Stimulated activated CD8-positive, alpha-beta memory T cell treated with anti-CD3 and anti-CD28 coated beads, Interleukin-4, amount 100 ng/mL, for 4 hours (primary cell): ENCODE measurements at places on chromosomes 2 and 18.

- DNase-seq: no peak
These were observed 3.0 kb upstream of the MARCHF4 start for GRCh38 chr2:216375286-216375685.

- no peak for DNase-seq
These were observed 219.6 kb downstream of the LTBP1 start for GRCh38 chr2:33166287-33166881.

DNA sequence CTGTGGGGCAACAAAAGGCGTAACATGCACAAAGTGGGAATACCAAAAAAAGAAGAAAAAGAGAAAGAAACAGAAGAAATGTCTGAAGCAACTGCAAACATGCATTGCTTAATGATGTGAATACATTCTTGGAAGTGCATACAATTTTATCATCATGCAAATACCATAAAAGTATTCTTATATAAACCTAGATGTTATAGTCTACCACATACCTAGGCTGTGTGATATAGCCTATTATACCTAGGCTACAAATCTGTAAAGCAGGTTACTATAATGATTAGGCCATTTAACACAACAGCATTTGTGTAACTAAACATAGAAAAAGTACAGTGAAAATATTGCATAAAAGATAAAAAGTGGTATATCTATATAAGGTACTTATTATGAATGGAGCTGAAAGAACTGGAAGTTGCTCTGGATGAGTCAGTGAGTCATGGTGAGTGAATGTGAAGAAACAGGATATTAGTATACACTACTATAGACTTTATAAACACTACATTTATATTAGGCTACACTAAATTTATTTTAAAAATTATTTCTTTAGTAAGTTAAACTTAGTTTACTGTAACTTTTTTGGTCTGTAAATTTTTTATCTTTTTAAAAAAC is 319.4 kb upstream of the KCNH7 start:
- DNase-seq: no peak

GRCh38 chr2:219906114-219907010 is 278.9 kb downstream of the SLC4A3 start:
- no peak for DNase-seq

DNA sequence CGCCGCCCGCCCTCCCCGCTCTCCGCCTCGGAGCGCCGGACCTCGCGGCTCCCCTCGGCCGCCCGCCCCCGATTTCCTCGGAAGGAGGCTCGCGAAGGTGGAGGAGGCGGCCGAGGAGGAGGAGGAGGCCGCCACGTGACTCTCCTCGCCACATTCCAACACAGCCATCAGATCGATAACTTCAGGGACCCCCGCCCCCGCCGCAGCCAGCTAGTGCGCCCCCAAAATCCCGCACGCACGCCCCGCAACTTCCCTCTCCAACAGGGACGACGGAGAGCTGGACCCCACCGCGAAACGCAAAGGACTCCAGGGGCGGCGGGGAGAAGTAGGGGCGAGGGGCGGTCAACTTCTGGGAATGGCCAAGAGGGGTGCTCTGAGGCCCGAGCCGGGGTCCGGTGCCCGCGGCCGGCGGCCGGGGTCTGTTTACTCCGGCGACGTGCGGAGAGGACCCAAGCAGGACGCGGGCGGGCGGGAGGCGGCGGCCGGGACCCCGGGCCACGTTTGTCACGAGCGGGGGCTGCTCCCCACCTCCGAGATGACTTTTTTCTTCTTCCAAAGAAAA is 2.0 kb downstream of the ZNF521 start:
- no peak for DNase-seq

DNA sequence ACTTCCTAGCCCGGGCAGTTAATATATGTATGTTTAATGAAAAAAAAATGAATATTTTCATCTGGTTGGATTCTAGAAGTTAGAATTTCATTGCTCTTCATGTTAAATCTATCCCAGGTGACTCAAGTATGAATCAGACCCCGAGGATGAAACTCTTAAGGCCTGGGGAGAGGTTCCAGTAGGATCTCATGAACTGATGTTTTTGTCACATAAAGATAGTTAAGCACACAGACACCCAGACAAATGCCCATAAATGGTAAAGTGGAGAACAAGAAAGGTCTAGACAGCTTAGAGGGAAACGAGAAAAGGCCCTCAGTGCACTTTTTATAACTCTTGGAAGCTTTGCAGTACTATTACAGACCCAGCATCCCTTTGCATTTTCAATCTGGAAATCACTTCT is 114.1 kb downstream of the RIF1 start:
- DNase-seq: no peak

GRCh38 chr2:234839285-234839684 is 112.5 kb upstream of the SH3BP4 start:
- DNase-seq: no peak

- DNase-seq: no peak
These were observed 20.9 kb downstream of the NEB start for GRCh38 chr2:151713291-151713903.

DNA sequence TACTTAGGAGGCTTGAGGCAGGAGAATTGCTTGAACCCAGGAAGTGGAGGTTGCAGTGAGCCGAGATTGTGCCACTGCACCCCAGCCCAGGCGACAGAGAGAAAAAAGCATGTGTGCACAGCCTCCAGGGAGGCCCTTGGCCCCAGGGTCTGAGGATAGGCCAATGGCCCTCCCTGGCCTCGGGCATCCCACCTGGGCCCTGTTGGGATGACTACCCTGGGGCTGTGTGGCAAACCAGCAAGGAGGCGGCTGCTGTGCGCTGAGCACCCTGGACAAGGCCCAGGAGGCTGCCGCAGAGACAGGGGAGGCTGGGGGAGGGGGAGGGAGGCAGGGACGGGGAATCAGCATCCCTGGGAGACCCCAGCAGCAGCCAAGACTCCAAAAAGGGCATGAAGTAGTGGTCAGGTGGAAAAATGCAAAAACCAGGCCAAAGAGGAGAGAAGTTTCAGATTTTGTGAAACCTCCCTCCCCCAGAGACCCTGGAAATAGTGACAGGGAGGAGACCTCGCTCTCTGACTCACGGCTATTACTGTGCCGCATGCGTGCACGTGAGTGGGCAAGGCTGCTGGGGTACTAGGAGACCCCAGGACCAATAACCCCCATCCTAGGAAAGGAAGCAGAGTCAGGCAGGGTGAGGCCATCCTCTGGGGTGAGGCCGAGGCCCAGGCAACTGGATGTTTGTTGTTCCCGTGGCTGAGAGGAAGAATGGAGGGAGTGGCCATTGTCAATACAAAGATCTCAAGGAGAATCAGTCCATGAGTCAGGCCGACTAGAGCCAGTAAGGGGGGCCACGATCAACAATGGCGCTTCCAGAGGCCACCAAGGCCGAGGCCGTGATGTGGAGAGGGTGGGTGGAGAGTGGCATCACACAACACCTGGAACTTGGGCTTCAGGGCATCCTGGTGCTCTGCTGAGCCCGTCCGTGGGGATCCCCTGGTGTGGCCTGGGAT is 16.0 kb upstream of the B3GNT7 start:
- no peak for DNase-seq

DNA sequence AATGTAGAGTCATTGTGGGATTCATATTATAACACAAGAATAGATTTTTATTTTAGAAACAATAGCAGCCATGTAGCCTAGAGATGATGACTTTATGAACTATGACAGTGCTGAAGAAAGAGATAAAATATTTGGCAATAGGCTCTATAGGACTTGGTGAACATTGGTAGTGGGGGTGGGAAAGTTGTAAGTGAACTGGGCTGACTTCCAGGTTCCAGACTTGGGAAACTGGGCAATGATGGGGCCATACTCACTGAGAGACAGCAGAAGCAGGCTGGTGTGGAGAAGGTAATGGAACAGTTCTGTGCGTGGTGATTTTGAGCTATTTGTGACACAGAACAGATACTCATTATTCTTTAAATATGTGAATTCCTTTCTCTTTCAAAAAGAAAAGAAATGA is 470.3 kb upstream of the HNRNPA3 start:
- DNase-seq: no peak

GRCh38 chr2:112321375-112322320 is 46.3 kb downstream of the ZC3H6 start:
- DNase-seq: no peak

DNA sequence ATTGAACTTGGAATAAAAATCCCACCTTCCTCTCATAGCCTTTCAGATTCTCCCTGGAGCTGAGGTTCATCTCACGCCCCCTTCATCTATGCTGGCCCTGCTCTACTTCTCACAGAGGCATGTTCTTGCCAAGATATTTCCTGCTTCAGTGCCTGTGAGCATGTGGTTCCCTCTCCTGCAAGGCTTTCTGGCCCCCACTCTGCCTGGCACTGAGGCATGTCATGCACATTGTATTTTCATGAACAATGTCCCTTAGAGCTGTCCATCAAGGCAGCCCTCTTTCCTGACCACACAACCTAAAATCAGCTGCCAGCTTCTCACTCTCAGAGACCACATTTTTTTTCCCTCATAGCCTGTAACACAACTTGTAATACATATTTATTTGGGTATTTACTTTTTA is 18.0 kb upstream of the HK2 start:
- DNase-seq: no peak

GRCh38 chr2:241809383-241810306 is 652 bp downstream of the NEU4 start:
- DNase-seq: no peak

- no peak for DNase-seq
These were observed 2.4 kb downstream of the TRABD2A start for GRCh38 chr2:84878459-84878858.

DNA sequence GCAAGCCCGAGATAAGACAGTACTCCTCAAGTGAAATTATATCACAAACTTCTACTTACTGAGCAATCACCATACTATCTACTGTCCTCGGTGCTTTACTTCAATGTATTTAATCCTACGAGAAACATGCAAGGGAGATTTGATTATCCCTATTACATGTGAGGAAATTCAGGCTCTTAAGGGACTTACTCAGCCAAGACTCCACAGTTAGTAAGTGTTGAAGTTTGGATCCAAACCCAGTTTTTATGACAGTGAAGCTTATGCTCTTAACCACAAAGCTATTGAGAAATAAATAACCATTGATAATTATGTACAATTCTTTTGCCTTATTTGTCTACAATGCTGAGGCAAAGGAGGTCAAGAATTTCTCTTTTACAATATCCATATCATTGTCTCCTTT is 672.9 kb upstream of the ACVR2A start:
- no peak for DNase-seq

GRCh38 chr18:44701227-44701626 is 20.5 kb downstream of the SETBP1 start:
- no peak for DNase-seq

GRCh38 chr2:176813621-176814049 is 399.0 kb upstream of the HNRNPA3 start:
- no peak for DNase-seq

GRCh38 chr2:102028470-102028869 is 36.7 kb downstream of the IL1R2 start:
- DNase-seq: no peak

DNA sequence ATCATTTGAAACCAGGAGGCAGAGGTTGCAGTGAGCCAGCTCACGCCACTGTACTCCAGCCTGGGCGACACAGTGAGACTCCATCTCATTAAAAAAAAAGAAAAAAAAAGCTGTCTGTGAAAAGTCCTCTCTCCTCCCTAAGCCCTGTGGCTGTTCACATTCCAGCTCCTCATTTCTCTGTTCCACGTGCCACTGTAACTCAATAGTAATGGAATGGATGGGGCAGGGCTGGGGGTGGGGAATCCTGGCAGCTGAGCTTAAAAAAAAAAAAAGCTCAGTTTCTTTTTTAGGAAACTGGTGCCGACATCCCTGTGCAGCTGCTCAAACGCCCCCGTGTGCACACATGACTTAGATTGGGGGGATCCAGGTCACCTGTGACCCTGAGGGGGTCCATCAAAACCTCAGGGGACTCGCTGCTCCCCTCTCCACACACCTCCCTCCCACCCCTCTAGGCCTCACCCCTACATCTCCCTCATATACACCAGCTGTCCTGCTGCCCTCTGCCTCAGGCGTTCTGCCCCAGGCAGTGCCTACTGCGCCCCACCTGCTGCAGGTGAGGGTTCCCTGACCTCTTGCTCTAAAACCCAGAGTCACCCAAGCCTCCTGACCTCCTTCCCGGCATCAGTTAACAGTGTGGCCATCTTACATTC is 255.4 kb downstream of the AGAP1 start:
- no peak for DNase-seq

DNA sequence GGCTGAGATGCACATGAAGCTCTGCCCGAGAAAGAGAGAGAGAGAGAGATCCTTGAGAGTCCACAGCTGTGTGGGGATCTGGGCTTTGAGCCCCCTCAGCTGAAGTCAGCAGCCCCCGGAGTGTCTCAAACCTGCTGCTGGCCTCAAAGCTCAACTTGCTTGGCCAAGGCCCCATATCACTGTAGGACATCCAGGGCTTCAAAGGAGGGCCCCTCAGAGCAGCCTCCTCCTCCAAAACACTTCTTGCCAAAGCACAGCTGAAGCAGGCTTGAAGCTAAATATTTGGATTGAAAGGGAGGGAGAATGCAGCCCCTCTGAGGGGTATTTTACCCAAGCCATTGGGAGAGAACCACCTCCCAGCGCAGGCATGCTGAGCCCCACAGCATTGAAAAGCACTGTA is 357.6 kb downstream of the OSR1 start:
- no peak for DNase-seq

DNA sequence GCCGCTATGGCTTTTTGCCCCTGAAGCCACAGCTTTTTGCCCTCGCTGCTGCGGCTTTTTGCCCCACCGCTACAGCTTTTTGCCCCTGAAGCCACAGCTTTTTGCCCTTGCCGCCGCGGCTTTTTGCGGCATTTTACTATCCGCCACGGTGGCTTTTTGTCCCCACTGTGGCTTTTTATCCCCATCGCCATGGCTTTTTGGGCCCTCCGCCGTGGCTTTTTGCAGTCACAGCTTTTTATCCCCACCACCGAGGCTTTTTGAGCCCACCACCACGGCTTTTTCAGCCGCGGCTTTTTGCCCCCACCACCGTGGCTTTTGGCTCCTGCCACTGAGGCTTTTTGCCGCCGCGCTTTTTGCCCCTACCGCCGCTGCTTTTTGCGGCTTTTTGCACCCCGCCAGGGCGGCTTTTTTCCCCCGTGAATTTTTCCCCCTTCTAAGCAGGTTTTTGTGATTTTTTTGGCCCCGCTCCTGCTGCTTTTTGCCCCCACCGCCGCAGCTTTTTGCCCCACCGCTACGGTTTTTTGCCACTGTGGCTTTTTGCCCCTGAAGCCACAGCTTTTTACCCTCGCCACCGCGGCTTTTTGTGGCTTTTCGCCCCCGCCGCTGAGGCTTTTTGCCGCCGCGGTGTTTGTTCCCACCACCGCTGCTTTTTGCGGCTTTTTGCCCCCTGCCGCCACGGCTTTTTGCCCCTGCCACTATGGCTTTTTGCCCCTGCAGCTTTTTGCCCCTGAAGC is 2797.2 kb upstream of the TEKT4 start:
- no peak for DNase-seq

- no peak for DNase-seq
These were observed 1.6 kb downstream of the TXNL4A start for GRCh38 chr18:79986726-79987125.

DNA sequence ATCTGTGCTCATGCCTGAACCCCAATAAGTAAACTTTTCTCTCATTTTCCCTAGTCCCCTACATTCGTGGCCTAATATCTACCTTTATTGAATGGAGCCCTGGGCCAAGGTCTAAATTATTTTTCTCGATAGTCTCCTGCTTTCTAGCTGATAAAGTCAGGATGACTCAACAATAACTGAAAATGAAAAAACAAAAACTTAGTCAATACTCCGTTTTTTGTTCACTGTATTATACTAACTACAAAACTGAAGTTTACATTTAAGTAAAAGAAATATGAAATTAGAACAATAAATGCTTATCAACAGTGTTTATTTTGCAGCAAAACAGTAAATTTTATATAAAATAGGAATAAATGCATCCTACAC is 32.2 kb downstream of the AOX1 start:
- no peak for DNase-seq
